Osteoblast (primary cell): ENCODE measurements at places on chromosomes 1 and 21. TPM values are rescaled to one million over a fixed set of nuclear protein-coding genes. Genes with fewer than 3 reads are reported as not detected.

The CFHR4 gene
- not detected in 2 replicates for total RNA-seq

The SPRR2A gene
- total RNA-seq, result not detected in 2 replicates

The XKR8 gene
- total RNA-seq, result 9.4 and 12.7 TPM in 2 replicates

The DCDC2B gene
- under 0.01 TPM in 1 of 2 replicates, not detected in the other for total RNA-seq

The BARHL2 gene
- not detected in 2 replicates for total RNA-seq

The ANGPTL7 gene
- total RNA-seq, result under 0.01 TPM in 1 of 2 replicates, not detected in the other

The RXFP4 gene
- not detected in 2 replicates for total RNA-seq

The TGFB2 gene
- total RNA-seq, result 12.7 and 13.4 TPM in 2 replicates

The AK5 gene
- total RNA-seq, result 25.3 and 38.3 TPM in 2 replicates

The PINK1 gene
- total RNA-seq, result 73.1 and 79.3 TPM in 2 replicates

The MDM4 gene
- total RNA-seq, result 40.2 and 47.7 TPM in 2 replicates

The TDRD10 gene
- total RNA-seq, result not detected in 2 replicates

The RHD gene
- not detected in 2 replicates for total RNA-seq

The C2CD2 gene
- 33.9 and 40.9 TPM in 2 replicates for total RNA-seq

The OR6N1 gene
- total RNA-seq, result not detected in 2 replicates

DNA sequence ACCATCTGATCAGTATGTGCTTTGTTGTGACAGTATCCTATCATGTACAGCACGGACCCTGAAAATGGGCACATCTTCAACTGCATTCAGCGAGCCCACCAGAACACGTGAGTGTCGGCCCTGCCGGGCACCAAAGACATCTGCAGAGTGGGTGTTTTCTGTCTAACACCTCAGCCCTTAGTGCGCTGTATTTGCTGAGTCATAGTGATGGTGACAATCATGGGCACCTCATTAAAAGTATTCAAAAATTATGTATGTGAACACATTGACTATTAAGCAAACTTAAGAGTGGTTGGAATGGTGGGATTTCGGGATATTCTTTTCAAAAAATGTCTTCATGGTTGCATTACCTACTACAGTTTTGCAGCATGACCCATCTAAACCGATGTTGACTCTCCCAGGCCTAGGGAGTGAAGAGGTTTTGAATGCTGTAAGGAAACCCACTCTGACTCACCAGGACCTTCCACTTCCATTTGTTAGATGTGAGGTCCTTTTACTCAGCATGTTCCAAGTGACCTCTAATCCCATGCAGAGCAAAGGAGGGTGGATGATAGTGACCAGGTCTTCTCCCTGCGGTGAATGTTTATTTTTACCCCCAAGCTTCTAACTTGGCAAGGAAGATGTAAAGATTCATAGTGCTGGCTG is 20.1 kb downstream of the MGST3 start:
- DNase-seq, result no peak

- peak; percentile 99 for DNase-seq
These were observed at the start of gene COL6A1 for GRCh38 chr21:45981151-45982091. TSS of gene COL6A1 (plus strand) at chr21:45981770. CDS start at chr21:45981851, 81 bp downstream.

DNA sequence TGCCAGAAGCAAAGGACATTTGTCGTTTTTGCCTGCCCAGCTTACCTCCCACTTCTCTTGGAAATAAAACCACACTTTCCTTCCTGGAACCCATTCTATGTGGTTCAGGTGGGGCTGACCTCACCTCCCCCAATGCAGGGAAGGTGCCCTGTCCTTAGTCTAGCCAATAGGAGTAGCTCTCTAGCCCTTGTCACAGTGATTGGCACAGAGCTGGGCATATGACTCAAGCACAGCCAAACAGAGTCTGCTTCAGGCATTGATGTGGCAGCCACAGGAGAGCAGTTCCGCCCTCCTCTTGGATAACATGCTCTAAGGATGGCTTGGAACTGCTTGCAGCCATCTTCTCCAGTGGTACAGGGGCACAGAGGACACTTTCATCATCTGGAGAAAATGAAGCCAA is 134.0 kb downstream of the LRIG2 start:
- DNase-seq, result no peak

- DNase-seq, result peak; percentile 90
These were observed 516 bp downstream of the RCOR3 start for GRCh38 chr1:211259638-211260126.

- peak; percentile 88 for DNase-seq
These were observed 13.3 kb upstream of the TBX15 start for GRCh38 chr1:119001181-119002027.

DNA sequence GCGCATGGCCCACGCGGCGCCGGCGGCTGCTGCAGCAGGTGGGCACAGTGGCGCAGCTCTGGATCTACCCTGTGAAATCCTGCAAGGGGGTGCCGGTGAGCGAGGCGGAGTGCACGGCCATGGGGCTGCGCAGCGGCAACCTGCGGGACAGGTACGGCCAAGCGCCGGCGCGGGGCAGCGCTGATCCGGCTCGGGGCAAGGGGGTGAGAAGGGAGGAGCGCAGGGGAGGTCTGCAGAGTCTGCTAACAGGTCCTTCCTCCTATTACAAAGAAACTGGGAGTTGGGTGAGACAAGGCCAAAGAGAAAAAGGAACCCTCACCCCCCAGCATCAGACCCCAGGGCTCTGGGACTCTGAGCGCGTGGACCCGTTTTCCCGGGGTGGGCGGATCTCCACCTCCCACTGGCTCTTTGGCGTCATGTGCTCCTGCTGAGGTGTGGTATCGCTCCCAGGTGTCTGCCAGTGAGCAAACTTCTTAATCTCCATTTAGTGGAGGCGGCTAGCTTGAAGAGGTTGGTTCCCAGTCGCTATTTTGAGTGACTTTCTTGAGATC is 431 bp downstream of the MTARC1 start:
- peak; percentile 62 for DNase-seq

- DNase-seq, result no peak
These were observed 16.2 kb upstream of the KPRP start for GRCh38 chr1:152741656-152742055.

GRCh38 chr1:219790834-219791615 is 137.3 kb downstream of the SLC30A10 start:
- no peak for DNase-seq

DNA sequence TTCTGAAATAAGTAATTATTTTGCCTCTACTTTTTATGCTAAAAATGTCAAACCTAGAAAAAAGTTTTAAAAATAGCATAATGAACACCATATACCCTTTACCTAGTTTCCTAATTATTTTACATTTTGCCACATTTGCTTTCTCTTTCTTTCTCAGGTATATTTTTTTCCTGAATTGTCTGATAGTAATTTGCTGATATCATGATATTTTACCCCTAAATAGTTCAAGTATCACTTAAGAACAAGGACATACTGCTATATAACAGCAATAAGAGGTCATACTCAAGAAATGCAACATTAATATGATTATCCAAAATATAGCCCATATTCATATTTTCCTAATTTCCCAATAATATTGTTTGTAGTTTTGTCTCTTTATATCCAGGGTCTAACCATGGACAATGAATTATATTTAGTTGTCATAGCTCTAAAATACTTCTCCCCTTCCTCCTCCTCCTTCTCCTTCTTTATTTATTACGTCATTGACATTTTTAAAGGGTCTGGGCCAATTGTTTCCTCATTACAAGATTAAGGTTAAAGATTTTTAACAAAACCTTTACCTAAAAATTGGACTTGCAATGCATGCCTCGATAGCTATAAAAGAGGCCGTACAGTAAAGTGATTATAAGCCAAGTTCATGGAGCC is 20.3 kb upstream of the SMYD2 start:
- no peak for DNase-seq

DNA sequence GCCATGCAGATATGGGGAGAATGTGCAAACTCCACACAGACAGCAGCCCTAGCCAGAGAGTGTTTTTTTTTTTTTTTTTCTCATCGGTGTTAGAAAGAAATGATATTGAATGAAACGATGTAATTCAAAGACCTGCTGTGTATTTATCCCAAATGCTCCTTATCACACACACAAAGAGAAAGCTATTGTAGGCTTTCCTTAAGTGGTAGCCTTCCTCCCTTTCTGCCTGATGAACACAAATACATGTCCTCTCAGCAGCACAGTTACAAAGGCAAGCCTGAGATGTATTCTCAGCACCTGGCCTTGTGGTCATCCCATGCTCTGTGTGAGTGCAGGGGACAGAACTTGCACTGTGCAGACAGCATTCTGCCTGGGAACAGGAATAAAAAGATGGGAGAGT is 93.8 kb downstream of the PLPPR5 start:
- DNase-seq, result no peak

DNA sequence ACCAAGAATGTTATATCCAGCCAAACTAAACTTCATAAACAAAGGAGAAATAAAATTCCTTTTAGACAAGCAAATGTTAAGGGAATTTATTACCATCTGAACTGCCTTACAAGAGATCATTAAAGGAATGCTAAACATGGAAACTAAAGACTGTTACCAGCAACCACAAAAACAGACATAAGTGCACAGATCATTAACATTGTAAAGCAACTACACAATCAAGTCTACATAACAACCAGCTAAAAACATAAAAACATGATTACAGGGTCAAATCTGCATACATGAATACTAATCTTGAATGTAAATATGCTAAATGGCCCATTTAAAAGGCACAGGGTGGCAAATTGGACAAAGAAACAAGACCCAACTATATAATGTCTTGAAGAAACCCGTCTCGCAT is 211.0 kb upstream of the PBX1 start:
- no peak for DNase-seq

DNA sequence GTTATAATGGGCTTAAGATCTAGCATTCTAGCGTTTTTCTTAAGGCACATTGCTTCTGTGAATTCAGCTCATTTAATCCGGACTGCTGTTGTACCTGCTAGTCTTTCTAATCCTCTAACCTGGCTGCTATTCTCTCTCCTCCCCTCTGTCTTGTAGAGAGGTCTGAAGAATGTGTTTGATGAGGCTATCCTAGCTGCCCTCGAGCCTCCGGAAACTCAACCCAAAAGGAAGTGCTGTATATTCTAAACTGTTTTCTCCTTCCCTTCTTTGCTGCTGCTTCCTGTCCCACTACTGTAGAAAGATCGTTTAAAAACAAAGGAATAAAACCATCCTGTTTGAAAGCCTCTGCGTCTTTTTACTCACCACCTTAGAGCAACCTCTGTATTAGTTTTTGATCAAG is 37.3 kb downstream of the CDC42 start:
- no peak for DNase-seq

GRCh38 chr1:227490478-227490877 is 72.9 kb upstream of the ZNF678 start:
- DNase-seq, result no peak

DNA sequence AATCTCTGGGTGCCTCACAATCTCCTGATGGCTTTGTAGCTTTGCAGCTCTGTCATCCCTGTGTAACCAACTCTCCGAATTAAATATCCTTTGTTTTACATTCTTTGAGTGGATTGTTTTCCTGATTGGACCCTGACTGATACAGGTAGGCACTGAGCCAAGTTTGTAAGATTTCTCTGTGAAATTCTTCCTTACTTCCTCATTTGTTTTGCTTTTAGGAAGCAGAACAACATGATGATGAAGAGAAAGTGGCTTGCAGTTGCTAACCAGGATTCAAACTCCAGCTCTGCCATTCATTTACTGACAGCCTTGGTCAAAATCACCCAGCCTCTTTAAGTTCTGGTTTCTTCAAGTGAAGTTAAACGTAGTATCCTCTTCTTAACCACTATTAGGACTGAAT is 452.3 kb downstream of the OMA1 start:
- no peak for DNase-seq

- DNase-seq, result no peak
These were observed 3.8 kb upstream of the B3GALT2 start for GRCh38 chr1:193190096-193190744.

- DNase-seq, result no peak
These were observed 97.5 kb upstream of the TNFSF4 start for GRCh38 chr1:173304529-173305227.

DNA sequence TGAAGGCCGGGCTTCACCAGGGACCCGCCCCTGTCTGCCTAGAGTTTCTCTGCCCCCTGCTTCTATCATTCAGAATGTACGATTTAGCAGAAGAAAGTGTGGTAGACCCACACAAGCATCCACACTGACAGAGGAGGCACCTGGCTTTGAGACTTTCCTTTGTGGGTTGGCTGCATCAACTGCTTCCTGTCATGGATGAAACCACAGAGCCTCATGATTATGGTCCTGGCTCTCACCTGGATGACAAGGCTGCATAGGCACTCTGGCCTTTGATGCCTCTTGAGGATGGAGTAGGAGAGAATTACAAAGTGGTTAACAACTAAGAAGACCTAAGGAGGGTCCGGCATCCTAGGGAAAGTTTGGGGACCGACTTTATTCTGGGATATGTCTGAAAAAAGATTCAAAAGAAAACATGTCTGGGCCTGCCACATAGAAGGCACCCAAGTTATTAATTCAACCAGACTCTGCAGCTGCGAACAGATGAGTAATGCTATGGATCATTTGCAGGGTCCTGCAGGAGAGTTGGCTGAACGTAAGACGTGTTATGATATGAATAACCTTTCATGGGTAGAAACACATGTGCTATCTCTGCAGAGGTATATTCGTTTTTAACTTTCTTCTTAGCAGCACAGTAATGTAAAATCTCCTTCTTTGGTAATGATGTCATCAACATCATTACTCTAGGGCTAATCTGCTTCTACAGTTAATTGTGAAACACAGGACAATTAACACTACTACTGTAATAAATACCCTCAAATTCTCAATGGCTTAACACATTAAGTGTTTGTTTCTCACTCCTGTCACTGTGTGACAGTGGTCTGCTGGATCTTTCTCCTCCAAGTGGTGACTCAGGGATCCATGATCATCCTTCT is 136.2 kb downstream of the SLC35F3 start:
- no peak for DNase-seq

DNA sequence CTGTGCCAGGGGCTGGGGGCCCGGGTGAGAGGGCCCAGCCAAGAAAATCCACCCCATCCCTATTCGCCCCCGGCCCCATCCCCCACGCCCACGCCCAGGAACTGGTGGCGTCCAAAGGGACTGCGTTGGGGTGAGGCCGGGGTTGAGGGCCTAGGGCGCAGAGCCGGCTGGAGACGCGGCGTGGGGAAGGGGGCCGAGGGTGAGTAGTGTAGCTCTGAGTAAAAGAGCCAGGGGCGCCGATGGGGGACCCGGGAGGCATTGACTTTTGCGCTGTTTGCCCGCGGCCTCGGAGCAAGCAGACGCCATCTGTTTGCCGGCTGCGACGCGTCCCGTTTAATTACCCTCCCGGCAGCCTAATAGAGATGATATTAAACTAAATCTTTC is 3.5 kb upstream of the DMRTA2 start:
- peak; percentile 83 for DNase-seq

DNA sequence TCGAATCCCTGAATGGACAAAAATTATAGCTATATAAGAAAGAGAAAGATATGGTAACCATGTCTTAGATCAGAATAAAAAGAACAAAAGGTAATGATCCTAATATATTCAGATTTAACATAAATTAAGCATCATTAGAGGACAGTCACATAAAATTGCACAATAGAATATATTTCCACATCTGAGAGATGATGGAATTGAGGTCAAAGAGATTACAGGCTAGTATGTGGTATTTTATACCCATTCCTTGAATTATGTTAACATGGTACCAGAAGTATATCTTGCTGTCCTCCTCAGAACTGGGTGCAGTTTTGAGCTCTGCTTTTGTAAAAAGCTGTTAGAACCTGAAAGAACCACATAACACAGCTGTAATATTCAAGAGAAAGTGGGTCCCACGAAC is 245.6 kb upstream of the HOOK1 start:
- no peak for DNase-seq

- DNase-seq, result no peak
These were observed 19.9 kb downstream of the ABCA4 start for GRCh38 chr1:94100785-94101612.
